Activated T-cell treated with anti-CD3 and anti-CD28 coated beads, Interleukin-2, amount 50 U/mL, for 4 hours (primary cell): ENCODE measurements at places on chromosomes 16 and 17.

DNA sequence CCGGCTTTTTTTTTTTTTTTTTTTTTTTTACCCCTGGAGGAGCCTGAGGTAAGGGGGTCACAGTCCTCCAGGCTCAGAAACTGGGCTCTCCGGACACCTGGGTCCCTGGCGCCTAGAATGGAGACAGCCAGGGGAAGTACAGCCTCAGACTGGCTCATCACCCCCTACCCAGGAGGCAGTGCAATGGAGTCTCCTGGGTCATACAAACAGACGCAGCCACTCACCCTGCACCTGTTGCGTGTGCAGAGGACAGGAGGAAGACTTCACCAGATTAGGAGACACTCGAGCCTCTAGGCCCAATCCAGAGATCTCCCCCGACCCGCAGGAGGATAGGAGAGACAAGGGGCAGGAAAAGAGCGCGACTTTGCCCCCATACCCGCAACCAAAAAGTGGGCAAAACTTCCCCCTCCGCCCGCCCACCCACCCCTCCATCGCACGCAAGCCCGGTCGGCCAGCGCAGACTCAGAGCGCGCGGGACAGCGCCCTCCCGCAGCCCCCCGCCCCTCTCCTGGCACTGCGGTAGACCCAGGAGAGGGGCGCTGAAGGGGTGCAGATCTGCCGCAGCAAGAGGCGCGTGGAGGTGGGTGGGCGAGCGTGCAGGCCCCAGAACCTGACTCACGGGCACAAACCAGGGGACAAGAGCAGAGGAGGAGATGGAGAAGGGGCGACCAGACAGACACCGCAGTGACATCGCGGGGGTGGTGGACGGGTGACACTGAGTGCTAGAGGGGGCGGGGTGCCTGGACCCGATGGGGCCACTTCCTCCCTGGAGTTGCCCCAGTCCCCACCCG is 900 bp downstream of the HAP1 start:
- DNase-seq: no peak

DNA sequence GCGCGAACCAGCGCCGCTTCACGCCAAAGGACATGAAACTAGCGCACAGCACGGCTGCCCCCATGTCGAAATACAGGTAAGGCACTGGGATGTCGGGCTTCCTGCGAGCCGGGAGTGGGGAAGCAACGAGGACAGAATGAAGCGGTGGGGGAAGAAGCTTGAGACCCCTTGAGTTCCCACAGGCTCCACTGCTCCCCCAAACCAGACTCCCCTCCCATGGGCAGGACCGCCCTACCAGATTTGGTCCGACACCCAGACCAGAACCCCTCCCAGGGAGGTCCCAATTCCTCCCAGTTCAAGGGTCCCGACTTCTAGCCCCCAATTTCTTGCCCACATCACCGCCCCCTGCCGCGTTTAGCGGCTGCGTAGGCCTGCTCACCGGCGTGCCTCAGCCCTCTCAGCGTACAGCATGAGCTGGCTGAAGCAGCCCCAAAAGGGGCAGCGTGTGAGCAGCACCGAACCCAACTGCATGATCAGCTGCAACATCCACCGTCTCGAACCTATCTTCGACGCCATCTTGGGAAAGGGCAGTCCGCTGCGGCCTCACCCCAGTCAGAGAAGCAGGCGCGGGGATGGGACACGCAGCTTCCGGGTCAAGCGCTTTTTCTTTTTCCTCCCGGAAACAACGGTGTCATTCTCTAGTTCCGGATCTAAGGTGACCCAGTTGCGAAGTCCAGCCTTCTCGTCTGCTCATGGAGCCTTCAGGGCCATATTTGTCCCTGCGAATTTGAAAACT is at the start of gene TMEM101:
Gene TMEM101, minus strand, starts transcription at position 527 of the 736 bp plus-strand sequence. Its CDS starts 11 bp downstream, at position 516.
- DNase-seq: peak; percentile 85

GRCh38 chr16:74652249-74652648 is 14.4 kb downstream of the RFWD3 start:
- no peak for DNase-seq

GRCh38 chr16:30551781-30552180 is 6.4 kb downstream of the ZNF764 start:
- DNase-seq: peak; percentile 49

- DNase-seq: peak; percentile 64
Measured at GRCh38 chr17:7686222-7687071, 843 bp downstream of the TP53 start.

DNA sequence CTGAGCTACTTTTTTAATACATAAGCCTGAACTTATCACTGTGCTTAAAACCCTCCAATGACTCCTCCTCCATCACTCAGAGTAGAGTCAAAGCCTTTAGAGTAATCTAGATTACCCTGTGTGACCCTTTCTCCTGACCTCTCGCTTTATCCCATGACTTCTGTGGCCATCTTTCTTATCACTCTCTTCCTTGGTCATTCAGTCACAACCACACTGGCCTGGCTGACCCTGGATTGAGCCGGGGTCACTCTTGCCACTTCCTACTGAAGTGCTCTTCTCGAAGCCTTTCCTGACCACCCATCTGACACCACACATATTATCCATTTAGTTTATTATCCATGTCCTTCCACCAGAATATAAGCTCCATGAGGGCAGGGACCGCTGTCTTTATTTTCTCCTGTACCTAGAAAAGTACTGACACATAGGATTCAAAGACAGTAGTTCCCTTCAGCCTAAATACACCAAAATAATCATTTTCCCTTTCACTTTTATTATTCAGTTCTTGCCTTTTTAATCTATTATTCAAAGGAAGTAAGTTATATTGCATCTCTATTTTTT is 28.0 kb upstream of the ABCA9 start:
- DNase-seq: no peak

- DNase-seq: no peak
Measured at GRCh38 chr16:81692571-81692970, 86.5 kb upstream of the PLCG2 start.

GRCh38 chr17:31815212-31815730 is 43.8 kb downstream of the COPRS start:
- DNase-seq: no peak

- DNase-seq: no peak
Measured at GRCh38 chr17:49422714-49423113, 8.0 kb upstream of the PHB1 start.

DNA sequence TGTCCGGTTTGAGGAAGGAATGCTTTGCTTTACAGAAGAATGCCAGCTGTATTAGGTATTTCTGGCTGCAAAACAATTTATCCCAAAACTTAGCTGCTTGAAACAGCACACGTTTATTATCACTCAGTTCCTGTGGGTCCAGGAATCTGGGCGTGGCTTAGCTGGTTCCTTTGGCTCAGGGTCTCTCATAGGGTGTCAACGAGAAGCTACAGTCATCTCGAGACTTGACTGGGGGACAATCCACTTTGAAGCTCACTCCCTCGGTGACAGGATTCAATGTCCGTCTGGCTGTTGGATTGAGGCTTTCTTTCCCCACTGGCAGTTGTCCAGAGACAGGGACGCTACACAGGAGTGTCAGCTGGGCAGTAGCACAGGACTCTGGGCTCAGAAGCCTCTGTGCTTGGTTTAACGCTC is 9.6 kb upstream of the RHBDF2 start:
- no peak for DNase-seq

DNA sequence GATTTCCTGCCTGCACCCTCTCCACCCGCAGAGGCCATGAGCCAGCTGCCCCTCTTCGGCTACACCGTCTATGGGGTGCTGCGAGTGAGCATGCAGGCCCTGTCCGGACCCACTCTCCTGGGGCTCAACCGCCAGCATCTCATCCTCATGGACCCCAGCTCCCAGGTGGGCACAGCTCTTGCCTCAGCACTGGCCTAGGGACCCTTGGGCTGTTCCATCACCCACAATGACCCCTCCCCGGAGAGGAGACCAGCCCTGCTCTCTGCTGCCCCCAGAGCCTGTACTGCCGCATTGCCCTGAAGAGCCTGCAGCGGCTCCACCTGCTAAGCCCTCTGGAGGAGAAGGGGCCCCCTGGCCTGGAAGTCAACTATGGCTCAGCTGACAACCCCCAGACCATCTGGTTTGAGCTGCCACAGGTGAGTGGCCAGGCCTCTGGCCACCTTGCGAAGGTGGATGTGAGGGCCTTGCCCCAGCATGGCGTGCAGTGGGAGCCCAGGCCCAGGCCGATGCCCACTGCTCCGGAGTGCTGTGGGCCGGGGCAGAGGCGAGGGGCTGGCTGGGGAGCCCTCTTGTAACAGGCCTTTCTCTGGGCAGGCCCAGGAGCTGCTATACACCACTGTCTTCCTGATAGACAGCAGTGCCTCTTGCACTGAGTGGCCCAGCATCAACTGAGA is 7.3 kb upstream of the SMIM5 start:
- no peak for DNase-seq

DNA sequence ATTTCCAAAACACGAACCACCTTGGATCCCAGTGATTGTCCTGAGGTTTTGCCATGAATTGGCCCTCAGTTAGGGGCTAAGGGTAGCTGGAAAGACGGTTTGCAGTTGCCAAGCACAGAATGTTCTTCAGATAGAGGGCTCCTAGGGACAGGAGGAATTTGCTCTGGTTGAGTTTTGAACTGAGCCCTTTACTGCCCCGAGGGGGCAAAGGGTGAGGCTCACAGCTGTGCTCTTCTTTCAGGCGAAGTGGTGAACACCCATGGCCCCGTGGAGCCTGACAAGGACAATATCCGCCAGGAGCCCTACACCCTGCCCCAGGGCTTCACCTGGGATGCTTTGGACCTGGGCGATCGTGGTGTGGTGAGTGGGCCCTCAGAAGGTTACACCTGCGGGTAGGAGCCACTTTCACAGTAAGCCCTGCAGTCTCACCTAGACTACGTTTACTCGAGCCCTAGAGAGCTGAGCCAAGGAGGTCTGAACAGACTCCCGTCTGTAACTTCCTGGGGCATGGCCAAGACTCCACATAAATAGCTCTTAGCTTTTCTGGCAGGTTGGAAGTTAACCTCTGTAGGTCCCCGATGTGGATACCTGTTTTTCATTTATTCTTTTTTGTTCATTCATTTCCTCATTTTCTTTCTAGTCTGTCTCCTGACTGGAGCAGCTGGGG is 32.5 kb downstream of the NMT1 start:
- no peak for DNase-seq

DNA sequence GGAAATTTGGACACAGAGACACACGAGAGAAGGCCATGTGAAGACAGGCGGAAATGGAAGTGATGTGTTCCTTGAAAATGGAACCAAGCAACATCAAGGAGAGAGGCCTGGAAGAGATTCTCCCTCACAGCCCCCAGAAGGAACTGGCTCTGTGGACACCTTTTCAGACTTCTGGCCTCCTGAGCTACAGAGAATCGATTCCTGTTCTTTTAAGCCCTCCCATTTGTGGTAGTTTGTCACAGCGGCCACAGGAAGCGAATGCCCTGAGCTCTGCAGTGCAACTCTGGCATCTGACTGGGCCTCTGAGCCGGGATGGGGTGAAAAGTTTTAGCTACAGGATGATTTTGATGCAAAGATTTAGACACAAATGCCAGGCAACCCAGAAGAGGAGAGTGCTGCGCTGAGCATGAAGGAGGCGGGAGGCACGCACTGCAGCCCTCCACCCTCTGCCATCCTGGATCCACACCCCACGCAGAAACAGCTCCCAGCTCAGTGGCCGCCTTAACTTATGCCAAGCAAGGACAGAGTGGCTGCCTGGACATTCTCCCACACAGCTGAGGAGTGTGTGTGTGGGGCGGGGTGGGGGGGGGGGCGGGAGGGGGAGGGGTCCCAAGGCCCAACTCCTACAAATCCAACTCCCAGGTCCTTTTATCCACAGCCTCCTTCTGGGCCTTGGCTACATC is 2.2 kb downstream of the TIMP2 start:
- no peak for DNase-seq

- DNase-seq: no peak
Measured at GRCh38 chr17:41082626-41083025, 1.3 kb upstream of the KRTAP4-7 start.

DNA sequence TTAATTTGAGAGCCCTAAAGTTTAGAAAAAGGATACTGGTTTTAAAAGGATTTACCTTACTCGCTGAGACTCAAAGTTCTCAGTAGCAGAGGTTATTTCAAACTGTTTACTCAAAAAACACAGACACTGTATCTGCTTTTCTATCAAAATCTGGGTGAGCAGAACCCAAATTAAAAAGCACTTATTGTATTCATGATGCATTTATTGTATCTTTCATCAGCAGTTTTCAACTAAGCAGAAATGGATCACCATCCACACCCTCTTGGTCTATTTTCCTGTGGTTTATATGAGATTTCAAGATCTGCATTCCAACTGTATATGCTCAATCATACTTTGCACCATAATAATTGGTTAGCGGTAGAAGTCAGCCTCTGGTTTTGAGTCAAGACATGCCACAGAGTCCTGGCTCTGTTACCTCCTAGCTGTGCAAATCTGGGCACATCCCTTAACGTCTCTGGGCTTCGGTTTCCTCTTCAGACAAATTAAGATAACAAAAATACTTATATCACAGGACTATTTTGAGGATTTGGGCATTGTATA is 109.5 kb downstream of the ASIC2 start:
- no peak for DNase-seq

- no peak for DNase-seq
Measured at GRCh38 chr17:3656353-3656752, 12.0 kb downstream of the TAX1BP3 start.

- no peak for DNase-seq
Measured at GRCh38 chr17:63378411-63379375, 67.4 kb downstream of the CYB561 start.

GRCh38 chr17:52410781-52411180 is 252.3 kb upstream of the CA10 start:
- DNase-seq: no peak

GRCh38 chr16:4682616-4683254 is 10.6 kb upstream of the NUDT16L1 start:
- no peak for DNase-seq

- no peak for DNase-seq
Measured at GRCh38 chr16:51312363-51313150, 161.5 kb upstream of the SALL1 start.

DNA sequence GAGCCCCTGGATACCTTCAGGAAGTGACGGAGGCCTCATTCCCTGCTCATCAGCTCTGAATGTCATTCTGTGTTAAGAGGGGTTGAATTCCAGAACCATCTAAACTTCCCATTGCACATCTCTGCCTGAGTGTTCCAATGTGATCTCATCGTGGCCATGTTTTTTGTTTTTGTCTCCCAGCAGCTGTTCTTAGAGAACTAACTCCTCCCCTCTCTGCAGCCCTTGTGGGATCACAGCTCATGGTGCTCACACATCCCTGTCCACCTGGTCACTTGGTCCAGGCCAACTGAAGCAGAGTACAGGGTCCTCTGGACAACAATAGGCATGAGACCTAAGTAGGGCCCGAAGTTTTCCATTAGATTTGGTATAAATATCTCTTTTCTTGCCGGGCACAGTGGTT is 6.0 kb upstream of the SYT17 start:
- DNase-seq: no peak
